ENCODE measurements at places on chromosomes 2 and 18. TPM values are rescaled to one million over a fixed set of nuclear protein-coding genes. Genes with fewer than 3 reads are reported as not detected.

MYL1 gene
- not detected for total RNA-seq

DNA sequence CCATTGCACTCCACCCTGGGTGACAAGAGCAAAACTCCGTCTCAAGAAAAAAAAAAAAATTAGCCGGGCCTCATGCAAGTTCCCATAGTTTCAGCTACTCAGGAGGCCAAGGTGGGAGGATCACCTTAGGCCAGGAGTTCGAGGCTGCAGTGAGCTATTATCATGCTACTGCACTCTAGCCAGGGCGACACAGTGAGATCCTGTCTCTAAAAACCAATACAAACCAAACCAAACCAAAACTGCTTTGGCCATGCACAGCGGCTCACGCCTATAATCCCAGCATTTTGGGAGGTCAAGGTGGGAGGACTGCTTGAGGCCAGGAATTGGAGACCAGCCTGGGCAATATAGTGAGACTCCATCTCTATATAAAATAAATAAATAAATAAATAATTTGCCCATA lies 19.1 kb downstream of the NIFK start:
- no peak for DNase-seq

GRCh38 chr2:64225491-64225890 lies 81.3 kb upstream of the PELI1 start:
- DNase-seq = no peak

FBLN7 gene
- total RNA-seq = 0.36 TPM

- DNase-seq = no peak
Measured at GRCh38 chr2:222180619-222181018, 118.2 kb downstream of the PAX3 start.

- no peak for DNase-seq
Measured at GRCh38 chr2:234564699-234565098, 67.8 kb upstream of the ARL4C start.

KIAA2012 gene
- 0.08 TPM for total RNA-seq

- no peak for DNase-seq
Measured at GRCh38 chr2:45909677-45910191, 258.3 kb downstream of the PRKCE start.

DNA sequence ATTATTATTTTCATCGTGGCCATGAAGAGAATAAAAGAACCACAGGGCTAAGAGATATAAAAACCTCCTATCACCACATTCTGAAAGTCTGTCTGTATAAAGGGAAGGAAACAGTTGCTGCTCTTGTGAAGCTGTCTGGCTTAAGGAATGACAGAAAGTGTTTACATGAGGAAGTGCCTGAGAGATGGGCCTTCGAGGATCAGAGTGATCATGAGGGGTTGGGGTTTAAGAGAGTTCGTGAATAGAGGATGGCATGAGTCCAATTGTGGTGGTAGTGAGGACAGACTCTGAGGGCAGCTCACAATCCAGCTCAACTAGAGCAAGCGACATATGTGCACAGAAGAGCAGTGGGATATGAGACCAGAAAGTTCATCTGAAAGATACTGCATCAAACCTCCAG lies 65.8 kb upstream of the PIEZO2 start:
- DNase-seq = no peak

SLC8A1 gene
- 0.80 TPM for total RNA-seq

INPP5D gene
- total RNA-seq = 79.2 TPM

HOXD10 gene
- total RNA-seq = not detected

- no peak for DNase-seq
Measured at GRCh38 chr2:69165091-69165880, 152.3 kb downstream of the ANTXR1 start.

BBS5 gene
- total RNA-seq = 3.2 TPM

NFE2L2 gene
- total RNA-seq = 50.6 TPM

GRCh38 chr2:212135739-212136138 lies 402.9 kb downstream of the ERBB4 start:
- no peak for DNase-seq

YES1 gene
- 190 TPM for total RNA-seq

- peak; percentile 15 for DNase-seq
Measured at GRCh38 chr18:55419132-55419946, 168.7 kb downstream of the TCF4 start.

TMEM163 gene
- 150 TPM for total RNA-seq

MGAT4A gene
- total RNA-seq = 7.3 TPM

POTEF gene
- total RNA-seq = 1.1 TPM

GRCh38 chr18:28248653-28249052 lies 71.7 kb upstream of the CDH2 start:
- DNase-seq = no peak

GALR1 gene
- not detected for total RNA-seq

HPCAL1 gene
- 34.6 TPM for total RNA-seq

CYP26B1 gene
- total RNA-seq = 1.2 TPM

GRCh38 chr2:30234180-30234971 lies 3.0 kb downstream of the LBH start:
- peak; percentile 36 for DNase-seq

DNA sequence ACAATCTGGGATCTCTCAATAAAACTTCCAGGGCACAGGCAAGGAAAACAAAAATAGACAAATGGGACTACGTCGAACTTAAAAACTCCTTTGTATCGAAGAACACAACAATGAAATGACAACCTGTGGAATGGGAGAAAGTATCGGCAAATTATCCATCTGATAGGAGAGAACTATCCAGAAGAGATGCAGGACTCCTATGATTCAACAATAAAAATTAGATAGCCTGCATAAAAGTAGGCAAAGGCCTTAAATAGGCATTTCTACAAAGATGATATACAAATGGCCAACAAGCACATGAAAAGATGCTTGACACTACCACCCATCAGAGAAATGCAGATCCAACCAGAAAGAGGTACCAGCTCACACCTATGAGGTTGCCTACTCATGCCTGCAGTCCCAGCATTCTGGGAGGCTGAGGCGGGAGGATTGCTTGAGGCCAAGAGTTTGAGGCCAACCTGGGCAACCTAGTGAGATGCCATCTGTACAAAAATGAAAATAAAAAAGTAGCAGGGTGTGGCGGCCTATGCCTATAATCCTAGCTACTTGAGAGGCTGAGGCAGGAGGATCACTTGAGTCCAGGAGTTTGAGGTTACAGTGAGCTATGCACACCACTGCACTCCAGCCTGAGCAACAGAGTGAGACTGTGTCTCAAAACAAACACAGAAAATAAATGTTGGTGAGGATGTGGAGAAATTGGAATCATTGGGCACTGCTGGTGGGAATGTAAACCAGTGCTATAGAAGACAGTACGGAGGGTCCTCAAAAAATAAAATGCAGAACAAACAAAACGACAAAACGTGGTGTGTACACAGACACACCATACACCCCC lies 21.6 kb downstream of the TWIST2 start:
- no peak for DNase-seq

ODC1 gene
- total RNA-seq = 12.1 TPM

DNA sequence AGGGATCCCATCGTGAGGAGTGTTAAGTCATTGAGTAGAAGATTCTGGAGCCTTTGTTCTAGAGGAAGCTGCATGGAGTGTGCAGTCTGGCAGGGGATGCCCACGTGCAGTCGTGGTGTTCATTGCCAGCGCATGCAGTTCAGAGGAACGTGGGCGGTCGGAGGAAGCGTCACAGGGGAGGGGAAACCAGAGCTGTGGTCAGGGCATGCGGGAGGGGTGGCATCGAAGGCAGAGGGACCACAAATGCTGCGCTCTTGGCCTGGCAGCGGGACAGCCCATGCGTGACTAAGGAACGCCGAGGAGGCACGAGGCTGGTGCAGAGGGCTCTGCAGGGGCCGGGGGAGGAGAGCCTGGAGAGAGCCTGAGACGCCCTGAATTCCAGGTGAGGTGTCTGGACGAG lies 141.1 kb downstream of the KLHL29 start:
- no peak for DNase-seq

RIF1 gene
- 40.7 TPM for total RNA-seq

GRCh38 chr2:54456362-54456611 lies 160 bp downstream of the SPTBN1 start:
- DNase-seq = no peak

EMILIN1 gene
- total RNA-seq = 2.1 TPM

DNA sequence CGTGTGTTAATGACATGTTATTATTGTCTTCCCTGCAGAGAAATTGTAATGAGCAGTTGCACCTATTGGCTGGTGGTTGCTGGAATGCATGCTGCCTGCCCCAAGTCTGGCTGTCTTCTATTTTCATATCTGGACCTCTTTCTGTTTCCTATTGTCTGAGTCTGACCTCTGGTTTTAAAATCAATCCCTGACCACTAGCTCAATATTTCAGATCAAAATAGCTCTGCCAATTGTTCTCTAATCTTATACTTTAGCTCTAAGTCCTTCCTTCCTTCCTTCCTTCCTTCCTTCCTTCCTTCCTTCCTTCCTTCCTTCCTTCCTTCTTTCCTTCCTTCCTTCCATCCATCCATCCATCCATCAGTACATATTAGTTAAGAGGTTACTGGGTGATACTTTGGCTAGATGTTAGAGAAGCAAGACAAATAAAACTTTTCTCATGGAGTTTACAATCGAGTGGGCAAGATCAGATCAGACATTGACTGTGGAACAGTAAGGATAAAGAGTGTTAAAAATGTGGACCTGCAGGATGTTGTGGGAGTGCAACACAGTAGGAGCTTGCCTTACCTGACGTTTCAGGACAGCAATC lies 417.1 kb downstream of the SOCS6 start:
- no peak for DNase-seq

GRCh38 chr18:77147418-77147852 lies 14.9 kb upstream of the MBP start:
- DNase-seq = no peak
